GM18507 (cell line): ENCODE measurements at places on chromosomes 7 and 10.

GRCh38 chr10:32787690-32788284 lies 170.2 kb downstream of the ITGB1 start:
- no peak for DNase-seq

DNA sequence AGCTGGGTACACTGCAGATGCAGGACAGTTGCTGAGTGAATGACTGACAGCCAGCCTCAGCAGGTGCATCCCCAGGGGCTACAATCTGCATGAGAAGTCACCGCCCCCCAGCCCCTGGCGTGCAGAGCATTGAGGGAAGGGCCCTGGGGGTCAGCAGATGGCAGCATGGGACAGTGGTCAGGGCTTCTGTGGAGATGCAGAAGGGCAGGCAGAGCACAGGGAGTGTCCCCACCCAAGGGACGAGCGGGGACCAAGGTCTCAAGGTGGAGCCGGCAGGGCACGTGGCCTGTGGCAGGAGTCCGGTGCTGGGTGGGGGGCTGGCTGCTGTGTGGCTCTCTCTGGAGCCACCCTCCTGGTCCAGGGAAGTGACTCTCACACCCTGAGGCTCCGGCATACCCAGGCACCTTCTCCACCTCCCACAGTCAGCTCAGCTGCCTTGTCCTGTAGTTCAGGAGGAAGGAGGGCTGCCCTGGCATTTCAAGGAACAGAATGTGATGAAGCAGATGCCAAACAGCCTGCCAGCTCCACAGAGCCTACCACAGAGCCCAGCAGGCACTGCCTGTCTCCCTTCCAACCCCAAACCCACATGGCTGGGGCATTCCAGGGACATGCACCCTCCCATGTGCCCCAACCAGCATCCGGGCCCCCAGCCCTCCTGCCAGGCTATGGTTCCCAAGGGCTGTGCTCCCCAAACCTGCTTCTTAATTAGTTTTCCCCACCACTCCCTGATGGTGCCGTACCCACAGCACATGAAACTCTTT lies 114.5 kb downstream of the TMEM130 start:
- DNase-seq: no peak

DNA sequence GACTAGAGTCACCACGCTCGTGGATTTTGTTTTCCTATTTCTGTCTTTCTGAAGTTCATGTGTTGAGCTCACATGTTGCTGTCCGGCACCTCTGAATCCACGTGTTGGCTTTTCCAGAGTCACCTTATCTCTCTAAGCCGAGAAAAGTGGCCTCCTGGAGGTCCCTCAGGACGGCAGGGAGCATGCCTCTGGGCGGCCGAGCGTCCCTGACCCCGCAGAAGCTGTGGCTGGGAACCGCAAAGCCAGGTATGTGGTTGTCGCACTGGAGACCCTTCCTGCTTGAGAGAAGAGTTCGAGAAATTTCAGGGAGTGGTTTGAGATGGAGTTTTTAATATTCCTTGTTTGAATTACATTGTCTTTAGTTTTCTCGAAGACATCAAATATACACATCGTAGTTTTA lies 12.6 kb downstream of the IQCE start:
- no peak for DNase-seq

DNA sequence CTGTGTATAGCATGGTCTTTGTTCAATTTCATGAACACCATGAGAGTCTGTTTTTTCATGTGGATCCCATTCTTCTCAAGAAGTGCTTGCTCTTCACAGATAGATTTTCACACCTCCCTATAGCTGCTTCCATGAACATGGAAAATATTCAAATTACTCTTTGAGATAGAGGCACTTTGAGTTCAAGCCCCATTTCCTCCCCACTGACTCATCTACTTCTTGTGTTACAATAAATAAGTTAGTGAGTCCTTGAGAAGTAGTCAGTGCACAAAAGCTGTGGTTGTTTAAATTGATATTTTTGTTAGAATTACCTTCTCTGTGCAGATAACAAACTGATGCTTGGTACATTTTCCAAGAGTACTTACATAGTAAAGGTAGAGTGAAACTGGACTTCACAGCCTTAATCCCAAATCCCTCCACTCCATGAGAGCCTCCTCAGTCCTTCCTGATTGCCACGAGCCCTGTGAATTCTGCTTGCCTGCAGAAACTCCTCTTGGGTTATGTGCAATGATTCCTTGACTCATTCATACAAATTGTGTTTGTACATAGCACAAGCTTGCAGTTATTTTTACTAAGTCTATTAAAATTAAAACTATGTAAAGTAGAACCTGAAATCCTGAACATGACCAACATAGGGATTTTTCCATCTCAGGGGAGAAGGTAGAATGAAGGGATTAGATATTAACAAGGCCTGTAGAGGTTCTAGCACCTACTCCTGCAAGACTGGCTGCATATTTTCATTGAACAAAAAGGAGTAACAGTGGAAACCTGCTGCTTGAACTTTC lies 496.2 kb downstream of the TNS3 start:
- no peak for DNase-seq
